ENCODE measurements at places on chromosomes 5 and 9.

- DNase-seq: no peak
Observed at GRCh38 chr5:40572391-40572790, 107.3 kb upstream of the PTGER4 start.

DNA sequence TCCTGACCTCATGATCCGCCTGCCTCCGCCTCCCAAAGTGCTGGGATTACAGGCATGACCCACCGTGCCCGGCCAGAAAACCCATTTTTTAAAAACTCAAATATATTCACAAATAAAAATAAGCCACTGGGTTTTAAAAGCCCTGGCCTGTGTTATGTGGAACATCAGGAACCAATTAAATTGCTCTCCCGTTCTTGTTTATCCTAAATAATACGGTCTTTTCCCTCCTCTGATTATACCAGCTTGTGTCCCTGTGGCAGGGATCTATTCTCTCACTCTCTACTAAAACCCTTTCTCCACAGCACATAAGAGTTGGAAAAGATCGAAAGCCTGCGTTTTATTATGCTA is 30.1 kb upstream of the LPAR1 start:
- no peak for DNase-seq

DNA sequence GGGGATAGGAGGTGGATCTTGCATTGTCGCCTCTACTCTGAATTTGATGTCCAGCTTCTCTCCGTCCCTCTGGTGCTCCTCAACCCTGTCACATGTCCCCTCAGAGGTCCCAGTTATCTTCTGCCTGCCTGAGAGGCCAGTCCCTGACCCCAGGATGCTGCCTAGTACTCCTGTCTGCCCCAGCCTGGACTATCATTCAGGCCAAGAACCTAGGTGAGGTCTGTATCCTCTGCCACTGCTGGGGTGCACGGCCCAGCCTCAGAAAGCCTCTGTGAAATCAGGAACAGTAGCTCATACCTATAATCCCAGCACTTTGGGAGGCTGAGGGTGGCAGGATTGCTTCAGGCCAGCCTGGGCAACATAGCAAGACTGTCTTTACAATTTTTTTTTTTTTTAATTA is 8.6 kb downstream of the SPINK4 start:
- no peak for DNase-seq

GRCh38 chr5:116559673-116560164 is 14.9 kb downstream of the SEMA6A start:
- no peak for DNase-seq

DNA sequence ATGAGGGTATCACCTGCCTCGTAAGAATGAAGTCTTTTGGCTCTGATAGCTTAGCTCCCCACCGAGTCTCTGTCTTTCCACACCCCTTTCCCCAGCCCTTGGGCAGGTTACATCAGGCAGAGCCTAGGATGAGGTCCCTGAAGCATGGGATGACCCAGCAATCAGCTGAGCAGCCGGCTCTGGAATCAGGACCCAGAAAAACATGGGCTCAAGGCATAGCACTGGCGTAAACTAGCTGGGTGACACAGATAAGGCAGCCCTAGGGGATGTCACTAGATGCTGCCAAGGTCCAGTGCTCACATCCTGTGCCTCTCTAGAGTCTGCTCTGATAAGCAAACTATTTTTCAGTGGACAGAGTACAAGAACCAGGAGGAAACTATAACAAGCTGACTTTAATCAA is 26.6 kb downstream of the IDNK start:
- no peak for DNase-seq

DNA sequence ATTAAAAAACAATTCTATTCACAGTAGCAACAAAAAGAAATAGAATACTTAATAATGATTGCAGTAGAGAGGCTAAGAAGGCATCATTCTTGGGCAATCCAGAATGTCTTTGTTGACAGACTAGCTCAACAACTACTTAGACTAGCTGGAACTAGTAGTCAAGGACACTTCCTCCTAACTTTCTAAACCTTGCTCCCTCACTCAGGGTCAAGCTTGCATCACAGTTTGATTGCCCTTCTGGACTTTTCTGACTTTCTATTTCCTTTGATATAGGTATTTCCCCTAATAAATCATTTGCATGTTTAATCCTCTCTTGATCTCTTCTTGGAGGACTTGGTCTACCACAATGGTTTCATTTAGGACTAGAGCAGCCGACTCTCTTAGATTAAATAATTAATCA is 1107.9 kb downstream of the PTPRD start:
- DNase-seq: no peak

DNA sequence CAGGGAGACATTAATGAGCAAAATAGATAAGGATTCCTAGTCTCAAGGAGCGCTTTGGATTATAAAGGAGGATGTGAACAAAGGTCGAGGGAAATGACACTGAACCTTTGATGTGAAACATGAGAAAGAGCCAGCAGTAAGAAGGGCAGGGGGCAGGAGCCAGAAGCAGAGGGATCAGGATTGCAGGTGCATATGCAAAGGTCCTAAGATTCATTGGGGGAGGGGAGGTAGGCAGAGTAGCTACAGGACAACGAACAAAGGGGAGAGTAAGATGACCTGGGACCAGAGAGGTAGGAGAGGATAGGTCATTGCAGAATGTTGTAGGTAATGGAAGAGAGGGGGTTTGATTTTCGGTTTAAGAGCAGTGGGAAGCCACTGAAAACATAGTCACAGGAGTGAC is 129.2 kb upstream of the TRPM3 start:
- no peak for DNase-seq

DNA sequence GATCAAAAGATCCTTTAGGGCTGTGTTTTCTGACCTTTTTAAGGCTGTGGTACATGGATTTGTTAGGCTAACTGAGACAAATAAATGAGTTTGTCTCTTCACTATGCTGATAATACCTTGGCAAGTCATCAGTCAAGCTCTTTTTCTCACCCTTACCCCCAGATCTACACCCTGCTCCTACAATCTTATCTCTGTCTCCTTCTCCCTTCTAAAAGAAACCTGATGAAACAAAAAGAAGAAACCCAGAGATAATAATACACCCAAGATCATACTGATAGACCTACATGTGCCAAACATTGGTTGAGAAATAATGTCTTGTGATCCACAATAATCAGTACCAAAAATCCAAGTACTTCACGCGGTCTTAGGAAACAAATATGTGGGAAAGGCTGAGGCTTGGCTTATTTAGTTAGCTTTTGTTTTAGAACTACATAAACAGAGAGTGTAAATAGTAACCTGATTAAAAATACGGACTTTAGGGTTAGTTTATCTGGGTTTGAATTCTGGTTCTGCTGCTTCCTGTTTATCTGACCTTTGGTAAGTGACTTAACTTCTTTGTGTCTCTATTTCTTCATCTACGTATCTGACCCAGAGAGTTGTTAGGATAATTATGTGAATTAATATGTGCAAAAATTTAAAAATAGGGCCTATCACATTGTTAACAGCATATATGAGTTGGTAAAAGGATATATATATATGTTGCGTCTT is 24.8 kb upstream of the PDCD1LG2 start:
- DNase-seq: no peak

DNA sequence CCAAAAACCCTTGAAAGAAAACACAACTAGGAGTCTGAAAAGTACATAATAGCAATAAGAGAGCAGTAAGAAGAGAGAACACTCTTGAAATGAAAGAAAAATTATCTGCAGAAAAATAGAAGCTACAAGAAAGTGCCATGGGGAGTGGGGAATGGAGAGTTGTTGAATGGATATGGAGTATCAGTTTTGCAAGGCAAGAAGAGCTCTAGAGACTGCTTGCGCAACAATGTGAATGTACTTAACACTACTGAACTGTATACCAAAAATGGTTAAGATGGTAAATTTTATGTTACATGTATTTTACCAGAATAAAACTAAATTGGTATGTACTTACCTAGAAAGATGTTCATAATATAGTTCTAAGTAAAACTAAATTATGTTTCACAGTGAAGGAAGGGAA is 54.8 kb upstream of the RASGRF2 start:
- DNase-seq: no peak
